Epithelial cell of proximal tubule (primary cell): ENCODE measurements at places on chromosomes 1 and 21.

GRCh38 chr1:89672489-89673183 is 39.7 kb downstream of the LRRC8C start:
- no peak for DNase-seq

DNA sequence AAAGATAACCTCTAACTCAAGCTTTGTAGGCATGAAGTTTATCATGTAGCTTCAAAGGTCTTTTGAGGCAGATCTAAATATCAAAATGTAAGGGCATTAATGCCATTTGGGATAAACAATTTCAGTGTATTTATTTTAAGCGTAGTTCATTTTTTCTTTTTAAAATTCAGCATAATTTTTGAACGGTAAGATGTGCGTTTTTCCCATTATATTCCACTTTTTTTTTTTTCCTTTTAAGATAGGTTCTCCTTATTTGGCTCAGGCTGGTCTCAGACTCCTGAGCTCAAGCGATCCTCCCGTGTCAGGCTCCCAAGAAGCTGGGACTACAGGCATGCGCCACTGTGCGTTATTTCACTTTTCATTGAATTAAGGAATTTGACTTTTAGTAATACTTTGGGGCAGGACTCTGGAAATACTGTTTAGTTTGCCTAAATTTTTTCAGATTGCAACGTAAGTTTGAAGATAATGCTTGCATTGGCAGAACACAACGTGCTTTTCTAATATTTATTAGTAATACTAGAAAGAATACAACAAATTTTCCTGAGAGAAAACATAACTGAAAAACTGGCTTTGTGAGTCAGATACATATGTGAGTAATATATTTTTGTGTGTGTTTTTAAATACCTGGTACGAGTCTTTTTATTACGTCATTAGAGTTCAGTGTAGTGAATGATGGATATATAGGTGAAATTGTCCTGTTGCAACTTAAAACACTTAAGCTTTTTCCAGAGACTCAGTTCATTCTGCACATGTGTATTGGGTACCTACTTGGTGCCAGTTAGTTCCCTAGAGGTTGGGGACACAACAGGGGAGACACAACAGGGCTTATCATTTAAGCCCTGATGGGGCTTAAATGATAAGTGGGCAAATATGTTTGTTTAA is 2.2 kb downstream of the RALGPS2 start:
- no peak for DNase-seq

GRCh38 chr21:42513985-42514882 is 582 bp downstream of the SLC37A1 start:
- no peak for DNase-seq

DNA sequence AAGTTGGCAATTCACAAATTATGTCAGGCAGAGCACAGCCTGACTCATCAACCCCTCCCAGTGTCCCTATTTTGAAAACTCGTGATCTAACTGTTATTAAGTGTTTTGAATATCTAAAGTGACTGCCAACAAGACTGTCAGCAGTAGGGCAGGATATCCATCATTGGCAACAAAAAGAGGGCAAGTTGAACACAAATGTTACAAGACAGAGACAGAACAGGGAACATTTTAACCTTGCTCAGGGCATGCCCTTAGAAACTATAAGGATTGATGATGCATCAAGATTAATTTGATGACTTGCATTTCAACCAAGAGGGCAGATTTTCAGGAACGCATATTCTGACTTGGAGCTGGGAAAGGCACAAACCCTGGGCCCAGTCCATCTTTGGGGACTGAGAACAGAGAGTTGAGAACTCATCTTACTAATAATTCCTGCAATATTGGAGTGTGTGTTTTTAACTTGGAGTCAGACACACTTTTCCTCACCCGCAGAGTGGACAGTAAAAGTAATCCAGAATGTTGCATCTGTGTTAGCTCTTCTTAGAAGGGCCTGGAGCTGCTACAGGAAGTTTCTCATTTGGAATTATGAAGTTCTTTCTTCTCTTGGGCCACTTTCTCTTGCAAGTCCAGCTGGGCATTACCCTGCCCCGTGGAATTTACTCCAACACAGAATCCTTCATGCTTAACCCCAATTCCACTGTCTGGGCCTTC is 317.2 kb downstream of the LTN1 start:
- no peak for DNase-seq

DNA sequence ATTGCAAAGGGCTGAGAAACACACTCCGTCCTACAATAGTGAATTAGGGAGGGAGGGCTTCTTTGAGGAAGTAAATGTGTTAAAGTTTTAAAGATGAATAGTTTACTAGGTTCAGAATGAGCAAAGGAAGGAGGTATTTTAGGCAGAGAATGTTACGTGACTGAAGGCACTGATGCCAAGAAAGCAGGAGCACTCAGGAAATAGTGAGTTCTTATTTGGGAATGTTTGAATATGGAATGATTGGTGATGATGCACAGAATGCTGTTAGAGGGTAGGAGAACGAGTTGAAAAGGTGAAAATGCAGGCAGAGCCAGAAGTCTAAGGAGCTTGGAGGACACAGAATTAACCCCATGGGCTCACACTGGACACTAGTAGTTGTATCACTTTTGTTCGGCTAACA is 108.0 kb downstream of the NRIP1 start:
- no peak for DNase-seq

DNA sequence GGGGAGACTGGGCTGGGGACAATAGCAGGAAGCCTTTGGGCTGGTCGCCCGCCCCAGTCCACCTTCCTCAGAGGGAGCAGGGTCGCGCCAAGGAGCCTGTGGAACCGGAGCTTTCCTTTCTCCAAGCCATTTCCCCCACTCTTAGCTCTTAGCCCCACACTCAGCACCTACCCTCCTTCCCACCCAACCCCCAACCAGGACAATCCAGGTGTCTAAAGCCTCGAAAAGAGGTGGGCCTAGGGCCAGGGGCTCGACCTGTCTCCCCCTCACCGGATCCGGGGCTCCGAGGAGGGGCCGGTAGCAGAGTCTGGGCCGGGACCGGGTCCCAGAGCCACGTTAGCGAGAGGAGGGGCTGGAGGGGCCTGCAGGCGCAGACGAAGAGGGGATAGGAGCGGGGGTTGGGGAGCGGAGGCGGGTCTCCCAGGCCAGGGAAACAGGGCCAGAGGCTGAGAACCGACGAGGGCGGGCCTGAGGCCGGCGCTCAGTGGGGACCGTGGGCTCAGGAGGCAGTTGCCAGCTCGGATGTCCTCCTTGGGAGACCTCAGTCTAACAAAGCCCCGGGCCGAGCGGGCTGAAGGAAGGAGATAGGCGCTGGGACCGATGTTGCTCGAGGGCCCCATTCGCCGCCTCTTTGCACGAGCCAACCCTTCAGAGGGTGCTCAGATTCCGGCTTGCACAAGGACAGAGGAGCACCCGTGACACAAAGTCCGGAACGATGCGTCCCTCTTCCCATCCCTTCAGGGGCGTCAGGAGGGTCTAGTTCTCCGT is 943 bp downstream of the SEMA6C start:
- no peak for DNase-seq

DNA sequence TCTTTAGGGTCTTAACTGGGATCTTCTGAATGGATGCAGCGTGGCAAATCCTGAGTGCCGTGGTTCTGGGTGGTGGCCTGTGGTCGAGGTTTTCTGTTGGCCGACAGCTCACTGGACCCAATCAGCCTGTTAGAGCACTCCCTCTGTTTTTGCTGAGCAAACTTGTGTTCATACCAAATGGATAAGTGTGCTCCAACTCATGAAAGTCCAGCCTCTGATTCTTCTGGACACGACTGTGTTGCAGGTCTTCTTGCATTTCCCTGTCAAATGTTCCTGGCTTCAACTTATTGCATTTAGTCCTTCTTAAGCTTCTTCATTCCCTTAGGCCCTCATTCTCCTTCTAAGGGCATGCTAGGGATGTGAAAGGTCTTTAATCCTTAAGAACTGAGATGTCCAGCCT is 63.7 kb downstream of the AJAP1 start:
- DNase-seq = no peak

DNA sequence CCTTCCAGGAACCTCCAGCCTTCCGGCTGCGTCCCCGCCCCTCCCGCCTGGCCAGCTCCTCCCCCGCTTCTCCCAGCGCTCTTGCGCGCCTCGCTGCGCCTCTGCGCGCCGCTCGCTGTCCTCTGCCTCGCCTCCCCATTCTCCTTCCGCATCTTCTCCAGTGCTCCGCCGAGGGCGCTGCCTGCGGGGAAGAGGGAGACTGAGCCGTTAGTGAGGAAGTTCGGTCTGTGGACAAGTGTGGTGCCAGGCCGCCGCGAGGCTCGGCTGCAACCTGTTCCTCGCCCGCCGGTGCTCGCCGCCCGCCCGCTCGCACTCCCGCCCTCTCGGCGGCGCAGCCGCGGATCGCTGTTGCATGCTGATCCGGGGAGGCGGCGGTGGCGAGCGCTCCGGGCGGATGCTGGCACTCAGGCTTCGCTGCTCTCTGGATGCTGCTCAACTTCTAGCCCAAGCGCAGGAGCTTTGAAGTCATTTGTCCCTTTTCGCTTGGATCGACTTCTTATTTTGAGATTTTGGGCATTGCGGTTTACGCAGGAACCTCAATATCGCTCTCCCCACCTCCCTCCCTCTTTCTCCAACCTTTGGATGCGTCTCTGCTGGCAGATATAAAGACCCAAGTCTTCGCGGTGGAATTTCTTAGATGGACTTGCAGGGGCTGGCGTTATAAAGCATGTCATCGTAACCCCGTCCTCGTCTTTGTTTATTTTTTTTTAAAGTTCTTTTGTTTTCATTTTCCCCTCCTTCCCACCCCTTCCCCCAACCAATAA is 614 bp upstream of the CACNA1E start:
- no peak for DNase-seq

- DNase-seq = no peak
Observed at GRCh38 chr1:44284184-44284583, 70.9 kb downstream of the ERI3 start.

DNA sequence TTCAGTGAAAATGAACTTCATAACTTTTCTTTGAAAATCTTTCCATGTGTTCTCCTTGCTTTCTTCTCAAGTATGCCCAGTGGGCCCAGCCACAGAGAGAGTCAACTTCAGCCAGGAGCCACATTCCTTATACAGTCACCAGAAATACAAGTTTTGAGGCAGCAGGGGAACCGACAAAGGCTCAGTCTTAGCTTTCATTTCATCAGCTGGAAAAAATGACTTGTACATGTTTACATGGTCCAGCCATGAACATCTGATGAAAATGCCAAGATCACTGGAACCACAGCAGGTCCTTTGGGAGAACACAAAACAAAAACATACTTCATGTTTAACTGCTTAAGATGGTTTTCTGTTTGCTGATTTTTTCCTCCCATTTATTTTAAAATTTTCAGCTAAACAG is 72.5 kb downstream of the SYDE2 start:
- no peak for DNase-seq

DNA sequence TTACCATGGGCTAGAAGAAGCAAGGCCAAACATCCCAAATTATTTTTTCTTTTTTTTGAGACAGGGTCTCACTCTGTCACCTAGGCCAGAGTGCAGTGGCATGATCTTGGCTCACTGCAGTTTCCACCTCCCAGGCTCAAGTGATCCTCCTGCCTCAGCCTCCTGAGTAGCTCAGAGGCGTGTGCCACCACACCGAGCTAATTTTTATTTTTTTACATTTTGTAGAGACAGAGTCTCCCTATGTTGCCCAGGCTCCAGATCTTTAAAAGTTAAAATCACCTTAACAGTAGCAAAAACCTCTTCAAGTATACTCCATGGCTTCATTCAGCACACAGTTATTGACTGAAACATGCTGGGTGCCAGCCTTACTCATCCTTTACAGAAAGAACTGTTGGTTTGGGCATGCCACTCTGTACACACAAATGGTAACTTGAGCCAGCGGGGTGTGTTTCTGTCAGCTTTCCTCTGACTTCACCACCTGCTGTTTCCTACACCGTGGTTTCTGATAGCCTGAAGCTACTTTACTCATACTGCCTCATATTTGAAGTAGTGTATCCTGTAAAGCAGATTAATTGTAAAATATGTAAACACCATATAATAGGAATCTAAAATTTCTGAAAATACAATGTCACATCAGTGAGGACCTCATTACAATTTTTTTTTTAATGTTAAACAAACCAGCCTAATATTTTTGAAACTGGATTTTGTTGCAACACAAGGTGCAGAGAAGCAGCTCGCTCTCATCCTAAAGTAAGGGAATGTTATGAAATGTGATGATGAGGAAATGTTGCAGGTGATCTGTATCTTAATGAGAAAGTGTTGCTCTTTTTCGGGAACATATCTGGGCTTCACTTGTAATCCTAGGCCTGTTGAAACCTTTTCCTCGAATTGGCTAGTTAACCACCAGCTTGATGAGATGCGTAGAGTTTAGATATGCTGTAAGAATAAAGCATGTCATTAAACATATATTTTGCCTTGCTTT is 113.9 kb downstream of the ATP5PO start:
- no peak for DNase-seq

DNA sequence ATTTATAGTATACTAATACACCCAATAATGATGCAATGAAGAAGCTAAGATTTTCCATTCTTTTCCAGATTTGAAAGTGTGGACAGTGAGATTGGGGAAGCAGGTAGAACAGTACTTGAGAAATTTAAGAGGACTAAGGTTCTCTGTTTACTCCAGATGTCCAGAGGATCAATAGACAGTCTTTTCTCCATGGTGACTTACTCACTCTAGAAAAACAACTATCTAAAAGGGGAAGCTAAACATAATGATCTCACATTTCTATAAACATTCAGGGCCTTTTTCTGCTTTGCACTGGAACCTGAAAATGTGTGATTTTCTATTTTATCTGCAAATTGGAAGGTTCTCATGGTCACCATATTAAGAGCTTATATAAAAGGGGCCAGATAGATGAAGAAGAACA is 93.9 kb upstream of the ZBTB18 start:
- no peak for DNase-seq

GRCh38 chr1:115175596-115175995 is 86.3 kb upstream of the TSPAN2 start:
- no peak for DNase-seq

GRCh38 chr1:38745476-38746401 is 113.8 kb downstream of the RRAGC start:
- DNase-seq = no peak

- no peak for DNase-seq
Observed at GRCh38 chr1:240242601-240243144, 151.0 kb downstream of the FMN2 start.

DNA sequence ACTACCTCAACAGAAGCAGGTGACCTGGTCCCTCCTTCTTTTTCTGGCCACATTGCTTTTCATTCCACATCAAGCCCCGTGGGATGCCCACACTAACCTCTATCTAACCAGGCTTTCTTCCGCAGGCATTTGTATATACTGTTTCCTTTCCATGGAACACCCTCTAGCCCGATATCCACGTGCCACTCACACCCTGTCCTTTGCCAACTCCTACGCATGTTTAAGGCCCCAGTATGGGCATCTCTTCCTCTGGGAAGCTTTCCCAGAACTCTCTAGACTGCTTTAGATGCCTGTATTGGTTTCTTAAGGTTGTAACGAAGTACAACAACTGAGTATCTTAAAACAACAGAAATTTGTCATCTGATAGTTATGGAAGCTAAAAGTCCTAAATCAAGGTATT is 121.0 kb downstream of the TNR start:
- DNase-seq = no peak

GRCh38 chr1:39398278-39399021 is 93.0 kb upstream of the BMP8A start:
- DNase-seq = peak; percentile 99

DNA sequence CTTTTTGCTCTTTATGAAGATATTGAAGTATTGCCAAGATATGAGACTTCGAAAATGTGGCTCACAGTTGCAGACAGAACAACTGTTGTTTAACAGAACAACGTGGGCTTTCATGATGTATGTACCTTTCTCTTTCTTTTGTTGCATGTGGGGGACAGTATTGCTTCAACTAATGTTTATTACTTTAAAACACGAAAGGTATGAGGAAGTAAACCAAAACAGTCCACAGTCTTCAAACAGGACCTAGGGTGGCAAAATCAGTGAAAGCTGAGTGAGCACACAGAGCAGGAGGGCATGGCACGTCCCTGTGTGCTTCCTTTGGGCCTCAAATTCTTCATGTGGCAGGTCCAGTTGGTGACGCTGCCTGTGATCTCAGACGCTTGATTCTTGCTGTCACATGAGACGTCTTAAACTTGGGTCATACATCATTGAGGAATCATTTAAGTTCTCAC is 7.8 kb upstream of the CHAF1B start:
- DNase-seq = no peak
